ENCODE measurements at places on chromosomes 5 and 9. TPM values are rescaled to one million over a fixed set of nuclear protein-coding genes. Genes with fewer than 3 reads are reported as not detected.
A peak's percentile ranks its signal among the peaks of the same experiment; 100 is the strongest.

GRCh38 chr5:174295702-174296436 lies 250.4 kb downstream of the NSG2 start:
- DNase-seq: no peak
- H3K36me3 ChIP-seq: no peaks in the 10 kb centered on the region

DNA sequence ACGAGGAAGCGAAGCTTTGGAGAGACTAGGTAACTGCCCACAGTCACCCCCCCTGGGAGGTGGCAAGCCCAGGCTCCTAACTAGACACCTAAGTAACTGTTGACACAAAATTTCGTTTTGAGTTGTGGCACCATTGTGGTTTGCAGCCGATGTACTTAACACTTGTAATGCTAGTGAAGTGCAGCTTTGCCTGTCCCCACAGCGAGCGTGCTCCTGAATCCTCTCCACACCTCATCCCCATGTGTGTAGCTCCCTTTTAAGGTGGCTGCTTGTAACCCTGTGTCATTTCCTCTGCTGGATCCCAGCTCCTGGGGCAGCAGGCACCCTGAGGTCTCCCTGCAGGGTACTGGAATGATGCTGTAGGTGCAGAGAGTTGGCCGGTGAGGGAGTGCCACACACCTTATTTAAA lies 114.9 kb downstream of the TRIO start:
- no peaks in the 10 kb centered on the region for H3K27me3 ChIP-seq
- peak overlapping the region; percentile 96 for H3K27ac ChIP-seq
- H3K4me3 ChIP-seq: no peak overlapping the region

DNA sequence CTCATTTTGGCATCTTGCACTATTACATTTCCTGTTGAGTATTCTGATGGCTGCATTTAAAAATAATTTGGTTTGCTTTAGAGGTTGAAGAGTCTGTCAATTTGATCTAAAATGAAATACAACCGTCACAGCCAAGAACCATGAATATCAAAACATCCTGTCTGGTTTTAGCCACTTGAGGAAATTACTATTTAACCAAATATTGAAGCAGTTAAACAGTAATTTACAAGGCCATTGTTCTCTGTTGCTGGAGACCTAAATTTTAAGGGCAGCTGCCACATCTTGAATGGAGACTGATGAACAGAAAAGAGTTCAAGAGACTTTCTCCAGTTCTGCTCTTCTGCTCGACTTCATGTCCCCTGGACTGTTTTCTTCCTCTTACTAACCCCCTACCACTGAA lies 549.4 kb downstream of the LRRC70 start:
- H3K36me3 ChIP-seq: no peaks in the 10 kb centered on the region

GRCh38 chr9:95513711-95514110 lies 3.1 kb downstream of the PTCH1 start:
- no peak for DNase-seq
- H3K27me3 ChIP-seq: no peaks in the 10 kb centered on the region
- no peak overlapping the region for H3K4me3 ChIP-seq

DNA sequence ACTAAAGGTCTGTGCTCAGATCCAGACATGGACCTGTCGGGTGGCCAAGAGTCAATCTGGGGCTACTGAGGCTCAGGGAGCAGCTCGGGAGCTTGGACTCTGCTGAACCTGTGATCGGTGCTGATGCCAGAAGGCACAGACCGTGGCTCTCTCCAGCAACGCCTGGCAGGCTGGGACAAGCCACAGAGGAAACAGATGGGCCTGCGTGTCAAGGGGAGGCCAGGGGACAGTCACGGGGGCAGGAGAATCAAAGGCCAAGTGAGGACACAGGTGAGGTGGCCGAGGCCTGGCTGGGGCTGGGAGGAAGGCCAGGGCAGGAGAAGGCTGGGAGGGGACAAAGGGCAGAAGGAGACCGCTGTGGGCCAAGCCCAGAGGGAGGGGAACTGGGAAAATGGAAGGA lies 43.4 kb downstream of the EPB41L4B start:
- no peaks in the 10 kb centered on the region for H3K27me3 ChIP-seq
- H3K36me3 ChIP-seq: no peaks in the 10 kb centered on the region
- H3K27ac ChIP-seq: no peak overlapping the region
- no peak overlapping the region for H3K4me3 ChIP-seq
- H3K4me1 ChIP-seq: no peaks in the 10 kb centered on the region
- DNase-seq: no peak

- H3K4me3 ChIP-seq: no peak overlapping the region
- no peaks in the 10 kb centered on the region for H3K4me1 ChIP-seq
- DNase-seq: no peak
- no peaks in the 10 kb centered on the region for H3K36me3 ChIP-seq
- no peak overlapping the region for H3K27ac ChIP-seq
Observed at GRCh38 chr9:127121628-127122175, 733 bp downstream of the ANGPTL2 start.

- H3K36me3 ChIP-seq: no peaks in the 10 kb centered on the region
- no peak overlapping the region for H3K27ac ChIP-seq
- no peaks in the 10 kb centered on the region for H3K27me3 ChIP-seq
- DNase-seq: no peak
- no peak overlapping the region for H3K4me3 ChIP-seq
- no peaks in the 10 kb centered on the region for H3K4me1 ChIP-seq
Observed at GRCh38 chr5:85096421-85096820, 711.7 kb upstream of the EDIL3 start.

DNA sequence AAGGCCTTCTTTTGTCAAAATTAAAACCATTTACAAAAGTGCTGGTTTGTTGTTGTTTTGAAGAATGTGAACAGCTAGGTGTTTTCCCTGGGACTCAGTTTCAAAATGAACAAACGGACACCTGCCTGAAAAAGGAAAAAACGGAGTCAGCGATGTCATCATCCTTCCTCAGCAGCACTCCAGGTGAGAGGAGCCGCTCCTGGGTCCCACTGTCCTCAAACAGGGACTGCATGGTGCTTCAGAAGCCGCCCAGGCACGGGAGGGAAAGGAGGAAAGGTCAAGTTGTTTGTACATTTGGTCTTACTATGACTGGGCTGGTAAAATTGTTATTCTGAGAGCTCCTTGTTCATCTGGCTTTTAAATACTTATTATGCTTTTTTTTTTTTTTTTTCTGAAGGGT lies 69.0 kb upstream of the ZSWIM6 start:
- H3K27ac ChIP-seq: no peak overlapping the region
- H3K27me3 ChIP-seq: no peaks in the 10 kb centered on the region
- no peaks in the 10 kb centered on the region for H3K36me3 ChIP-seq
- DNase-seq: no peak
- no peak overlapping the region for H3K4me3 ChIP-seq
- no peaks in the 10 kb centered on the region for H3K4me1 ChIP-seq

DNA sequence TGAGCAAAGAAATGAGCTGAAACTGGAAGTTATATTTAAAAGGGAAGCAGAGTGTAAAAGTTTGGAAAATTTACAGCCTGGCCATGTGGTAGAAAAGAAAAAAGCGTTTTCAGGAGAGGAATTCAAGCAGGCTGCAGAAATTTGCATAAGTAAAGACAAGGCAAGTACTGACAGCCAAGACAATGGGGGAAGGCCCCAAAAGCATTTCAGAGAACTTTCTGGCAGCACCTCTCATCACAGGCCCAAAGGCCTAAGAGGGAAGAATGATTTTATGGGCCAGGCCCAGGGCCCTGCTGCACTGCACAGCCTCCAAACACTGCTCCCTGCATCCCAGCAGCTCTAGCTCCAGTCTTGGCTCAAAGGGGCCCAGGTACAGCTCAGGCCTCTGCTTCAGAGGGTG lies 169.7 kb downstream of the GLIS3 start:
- H3K4me1 ChIP-seq: no peaks in the 10 kb centered on the region
- no peak for DNase-seq
- H3K27me3 ChIP-seq: no peaks in the 10 kb centered on the region
- H3K4me3 ChIP-seq: no peak overlapping the region
- H3K36me3 ChIP-seq: no peaks in the 10 kb centered on the region

- no peaks in the 10 kb centered on the region for H3K27me3 ChIP-seq
- H3K36me3 ChIP-seq: no peaks in the 10 kb centered on the region
- H3K4me1 ChIP-seq: no peaks in the 10 kb centered on the region
- no peak for DNase-seq
Observed at GRCh38 chr5:92267830-92268229, 884.7 kb upstream of the ARRDC3 start.

DNA sequence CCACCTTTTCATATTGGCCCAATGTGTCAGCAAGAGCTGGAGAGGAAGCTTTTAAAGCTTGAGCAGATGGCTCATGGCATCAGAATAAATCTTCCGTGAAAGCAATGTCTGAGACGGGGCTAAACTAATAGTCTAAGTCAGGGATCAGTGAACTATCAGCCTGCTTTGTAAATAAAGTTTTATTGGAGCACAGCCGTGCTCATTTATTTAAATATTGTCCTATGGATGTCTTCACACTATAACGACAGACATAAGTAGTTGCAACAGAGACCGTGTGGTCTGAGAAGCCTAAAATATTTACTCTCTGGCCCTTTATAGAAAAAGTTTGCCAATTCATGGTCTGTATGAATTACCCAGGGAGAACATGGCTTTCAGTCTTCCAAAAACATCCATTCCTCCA lies 85.6 kb upstream of the SLC44A1 start:
- no peaks in the 10 kb centered on the region for H3K36me3 ChIP-seq
- no peak overlapping the region for H3K27ac ChIP-seq
- no peaks in the 10 kb centered on the region for H3K4me1 ChIP-seq
- DNase-seq: no peak

DNA sequence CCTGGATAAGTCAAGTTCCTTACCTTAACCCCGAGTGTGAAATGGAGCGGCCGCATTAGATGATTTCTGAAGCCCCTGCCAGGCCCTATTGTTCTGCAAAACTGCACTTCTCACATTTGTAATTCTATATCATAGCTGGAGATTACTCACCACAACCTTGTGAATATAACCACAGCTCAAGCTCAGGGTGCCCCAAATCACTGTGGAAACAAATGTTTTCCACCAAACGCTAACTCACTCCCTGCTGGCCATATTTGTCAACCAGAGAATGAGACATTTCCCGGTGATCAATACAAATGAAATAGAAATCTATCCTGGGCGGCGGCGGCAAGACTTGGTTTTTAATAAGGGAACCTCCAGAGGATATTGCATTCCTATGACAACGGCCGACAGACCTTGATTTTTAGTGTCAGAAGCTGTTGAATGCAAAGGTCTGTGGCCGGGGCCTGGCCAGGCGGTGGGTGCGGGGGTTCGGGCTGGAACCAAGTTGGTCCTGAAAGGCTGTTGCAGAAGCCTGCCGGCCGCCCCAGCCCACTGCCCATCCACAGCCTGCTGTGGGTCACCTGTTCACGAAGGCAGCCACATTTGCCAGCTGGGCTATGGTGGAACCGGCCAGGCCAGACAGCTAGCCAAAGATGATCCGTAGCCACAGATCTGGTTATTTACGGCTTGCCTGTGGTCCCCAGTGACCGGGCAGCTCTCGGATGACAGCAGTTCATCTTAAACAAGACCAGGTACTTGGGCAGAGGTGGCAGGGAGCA lies 93.9 kb upstream of the LMX1B start:
- no peaks in the 10 kb centered on the region for H3K4me1 ChIP-seq
- no peak overlapping the region for H3K27ac ChIP-seq
- no peaks in the 10 kb centered on the region for H3K36me3 ChIP-seq
- H3K4me3 ChIP-seq: no peak overlapping the region

- H3K36me3 ChIP-seq: no peaks in the 10 kb centered on the region
- no peak for DNase-seq
- no peak overlapping the region for H3K27ac ChIP-seq
- H3K4me1 ChIP-seq: no peaks in the 10 kb centered on the region
- H3K27me3 ChIP-seq: no peaks in the 10 kb centered on the region
Observed at GRCh38 chr5:157562111-157562581, 13.4 kb downstream of the ADAM19 start.

PPP3R2 gene
- not detected for total RNA-seq

KIF4B gene
- total RNA-seq: 0.10 TPM

NFIB gene
- total RNA-seq: 26.7 TPM

DPH7 gene
- total RNA-seq: 35.9 TPM

All from Panc1 (cell line).